ENCODE measurements at places on chromosomes 12 and 14.

- DNase-seq = no peak
These were observed 28.1 kb downstream of the SINHCAF start for GRCh38 chr12:31297572-31298514.

DNA sequence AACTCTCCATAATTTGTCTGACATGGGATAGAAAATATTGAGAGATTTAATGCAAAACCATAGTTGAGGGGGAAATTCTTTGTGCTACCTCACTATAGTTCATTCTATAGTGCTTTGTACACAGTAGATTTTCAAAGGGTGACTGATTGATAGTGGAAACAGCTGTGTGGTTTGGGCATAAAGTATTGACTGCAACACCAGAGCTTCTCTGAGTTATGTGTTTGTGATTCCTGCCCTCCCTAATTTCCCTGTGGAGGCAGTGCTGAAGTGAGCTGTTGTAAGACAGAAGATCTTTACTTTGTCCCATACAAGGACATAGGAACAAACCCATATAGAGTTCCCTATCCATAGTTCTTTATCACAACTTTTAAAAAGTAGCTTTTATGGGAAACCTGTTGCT, 47.1 kb downstream of the PTPRQ start:
- DNase-seq = no peak

DNA sequence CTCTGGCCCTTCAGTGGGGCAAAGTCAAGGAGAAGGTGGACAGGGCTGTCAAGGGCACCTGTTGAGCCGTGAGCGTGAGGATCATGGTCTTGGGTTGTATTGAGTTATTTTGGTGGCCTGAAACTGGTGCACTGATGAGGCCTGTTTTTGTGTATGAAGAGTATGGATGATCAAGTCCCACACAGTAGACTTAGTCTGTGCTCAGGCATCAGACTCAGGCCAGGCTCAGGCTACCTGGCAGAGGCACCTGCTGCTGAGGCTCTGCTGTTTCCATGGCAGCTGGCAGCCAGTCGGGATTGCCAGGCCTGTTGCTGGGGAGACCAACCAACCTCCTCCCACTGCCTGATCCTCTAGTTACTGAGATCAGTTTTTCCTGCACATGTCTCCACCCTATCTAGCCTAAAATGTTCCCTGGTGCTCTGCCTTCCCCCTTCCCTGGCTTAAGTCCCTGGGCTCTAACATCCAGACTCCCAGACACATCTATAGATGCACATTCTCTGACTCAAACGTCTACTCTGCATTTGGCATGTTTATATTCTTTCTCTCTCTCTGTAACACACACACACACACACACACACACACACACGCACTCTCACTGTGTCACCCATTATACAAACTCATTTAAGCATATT, 5.1 kb downstream of the JPH4 start:
- no peak for DNase-seq

- DNase-seq = peak; percentile 39
These were observed 7.6 kb upstream of the BRMS1L start for GRCh38 chr14:35818346-35819115.

- no peak for DNase-seq
These were observed 7.1 kb downstream of the SCNN1A start for GRCh38 chr12:6367969-6368892.

DNA sequence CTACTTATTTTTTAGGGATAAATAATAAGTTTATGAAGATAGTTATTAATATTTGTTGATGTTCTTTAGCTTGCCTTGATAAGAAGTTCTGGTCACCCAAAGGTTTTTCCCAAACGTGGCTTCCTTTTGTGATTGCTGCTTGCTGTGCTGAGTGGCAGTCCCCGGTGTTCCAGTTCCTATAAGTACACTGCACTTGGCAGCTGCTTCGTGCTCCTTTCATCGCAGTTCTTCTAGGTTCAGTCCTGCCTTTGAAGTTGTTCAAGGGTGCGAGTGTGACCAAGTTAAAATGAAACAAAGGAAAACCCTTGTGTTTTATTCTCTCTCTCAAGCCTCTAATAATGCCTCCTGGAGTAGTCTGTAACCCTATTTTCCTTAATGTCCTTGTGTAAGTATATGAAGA, 128.5 kb upstream of the ATF1 start:
- no peak for DNase-seq

DNA sequence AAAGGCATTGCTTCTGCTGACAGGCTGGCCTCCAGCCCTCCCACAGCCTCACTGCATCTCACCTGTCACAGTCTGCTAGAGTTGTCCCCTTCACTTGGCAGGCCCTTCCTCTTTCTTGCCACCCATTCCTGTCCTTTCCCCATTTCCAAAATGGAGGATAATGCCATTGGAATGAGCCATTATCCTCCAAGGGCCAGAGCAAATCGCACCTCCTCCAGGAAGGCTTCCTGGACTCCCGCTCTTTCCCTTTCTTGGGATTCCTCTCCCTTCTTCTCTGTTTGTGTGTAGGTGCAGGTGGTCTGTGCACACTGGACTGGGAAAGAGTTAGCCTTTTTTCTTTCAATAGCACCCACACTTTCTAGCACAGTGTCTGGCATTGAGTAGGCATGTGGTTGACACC, 3.8 kb downstream of the KRT82 start:
- no peak for DNase-seq

- DNase-seq = no peak
These were observed 769.8 kb upstream of the MGAT4C start for GRCh38 chr12:87025976-87026375.

DNA sequence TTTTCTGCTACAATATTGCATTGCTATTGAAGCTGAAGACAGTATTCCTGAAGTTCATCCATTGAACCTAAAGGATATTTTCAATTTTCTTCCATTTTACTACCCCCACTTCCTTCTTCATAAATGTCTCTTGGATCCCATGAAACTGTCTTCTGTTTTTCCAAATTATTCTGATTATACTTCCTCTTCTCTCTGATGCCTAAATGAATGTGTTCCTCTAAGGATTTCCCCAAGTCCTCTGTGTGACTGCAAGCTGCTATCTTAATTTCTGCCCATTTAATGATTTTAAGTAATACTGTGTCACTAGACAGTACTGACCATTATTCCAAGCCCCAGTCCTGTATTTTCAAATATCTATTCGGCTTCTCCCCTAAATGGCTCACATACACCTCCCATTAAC, 102.9 kb downstream of the TAOK3 start:
- DNase-seq = no peak

- DNase-seq = peak; percentile 81
These were observed 4.6 kb downstream of the MTRFR start for GRCh38 chr12:123237646-123238329.

- peak; percentile 41 for DNase-seq
These were observed 17.1 kb downstream of the POMT2 start for GRCh38 chr14:77303417-77304156.

DNA sequence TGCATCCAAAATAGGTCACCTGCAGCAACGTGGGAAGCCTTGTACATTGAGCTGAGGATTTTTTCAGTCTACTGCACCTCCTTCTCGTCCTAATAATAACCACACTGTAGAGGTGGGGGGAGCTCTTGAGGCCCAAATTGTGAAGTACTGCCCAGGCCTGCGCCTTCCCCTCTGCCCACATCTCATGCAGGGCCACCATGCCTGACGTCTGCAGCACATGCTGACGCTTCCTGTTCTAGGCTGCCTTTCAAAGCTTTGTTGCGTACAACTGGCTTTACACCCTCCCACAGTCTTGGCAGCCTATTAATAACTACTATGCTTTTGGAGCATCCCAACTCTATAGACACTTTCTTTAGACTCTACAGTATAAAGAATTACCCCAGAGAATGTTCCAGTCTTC, 26.5 kb upstream of the TTC7B start:
- DNase-seq = no peak

DNA sequence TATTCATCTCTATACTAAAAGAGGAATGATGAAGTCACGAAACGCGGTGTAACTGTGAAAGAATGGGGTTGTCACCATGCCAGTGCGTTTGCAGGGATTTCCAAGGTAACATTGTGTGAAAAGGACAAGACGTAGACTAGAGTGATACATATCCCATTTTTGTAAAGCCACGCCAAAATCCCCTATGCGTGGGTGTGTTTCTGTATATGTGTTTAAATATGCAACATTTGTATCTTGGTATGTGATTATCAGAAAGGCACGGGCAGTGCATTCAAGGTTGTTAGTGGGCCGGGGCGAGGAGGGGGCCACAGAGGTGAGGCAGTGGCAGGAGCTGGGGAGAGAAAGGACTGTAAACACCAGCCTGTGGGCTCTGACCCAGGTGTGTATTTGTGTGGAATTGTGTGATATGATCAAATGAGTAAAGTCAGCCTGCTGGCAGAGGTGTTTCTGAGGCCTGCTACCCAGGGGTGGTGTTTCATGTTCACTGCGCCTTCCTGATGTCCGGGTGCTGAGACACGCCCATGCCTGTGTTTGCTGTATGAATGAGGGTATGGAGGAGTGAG, 137.8 kb downstream of the ADGRD1 start:
- DNase-seq = no peak

- DNase-seq = no peak
These were observed 43.8 kb upstream of the PPP1R12A start for GRCh38 chr12:79978692-79979091.

Measured in activated CD4-positive, alpha-beta T cell treated with anti-CD3 and anti-CD28 coated beads, Interleukin-2, amount 10 ng/mL, durations not matched to agents 7 days and 5 days (primary cell).